ENCODE measurements at places on chromosomes 2 and 18.

GRCh38 chr2:9552219-9553178, 3.1 kb downstream of the ADAM17 start:
- no peak for DNase-seq

DNA sequence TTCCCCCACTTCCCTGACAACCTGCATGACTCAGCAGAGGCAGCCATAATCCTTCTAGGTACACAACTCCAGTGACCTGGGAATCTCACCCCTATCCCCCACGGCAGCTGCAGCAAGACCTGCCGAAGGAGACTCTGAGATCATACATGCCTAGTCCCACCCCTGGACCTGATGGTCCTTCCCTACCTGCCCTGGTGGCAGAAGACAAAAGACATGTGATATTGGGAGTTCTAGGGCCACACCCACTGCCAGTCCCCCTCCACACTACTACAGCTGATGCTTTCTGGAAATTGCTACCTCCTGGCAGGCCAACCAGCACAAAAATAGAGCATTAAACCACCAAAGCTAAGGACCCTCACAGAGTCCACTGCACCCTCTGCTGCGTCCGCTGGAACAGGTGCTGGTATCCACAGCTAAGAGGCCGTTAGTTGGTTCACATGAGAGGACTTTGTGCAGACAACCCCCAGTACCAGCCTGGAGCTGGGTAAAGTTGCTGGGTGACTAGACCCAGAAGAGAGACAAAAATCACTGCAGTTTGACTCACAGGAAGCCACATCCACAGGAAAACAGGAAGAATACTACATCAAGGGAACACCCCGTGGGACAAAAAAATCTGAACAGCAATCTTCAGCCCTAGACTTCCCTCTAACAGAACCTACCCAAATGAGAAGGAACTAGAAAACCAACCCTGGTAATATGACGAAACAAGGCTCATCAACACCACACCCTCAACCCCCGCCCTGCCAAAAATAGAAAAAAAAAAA, 12.5 kb downstream of the MARCO start:
- DNase-seq: no peak

GRCh38 chr2:157443795-157444640, at the start of gene CYTIP:
TSS of gene CYTIP (minus strand) at chr2:157444089. CDS start at chr2:157444020, 69 bp downstream.
- DNase-seq: peak; percentile 40

- DNase-seq: no peak
Measured at GRCh38 chr2:232485757-232486557, 1.7 kb downstream of the ECEL1 start.

DNA sequence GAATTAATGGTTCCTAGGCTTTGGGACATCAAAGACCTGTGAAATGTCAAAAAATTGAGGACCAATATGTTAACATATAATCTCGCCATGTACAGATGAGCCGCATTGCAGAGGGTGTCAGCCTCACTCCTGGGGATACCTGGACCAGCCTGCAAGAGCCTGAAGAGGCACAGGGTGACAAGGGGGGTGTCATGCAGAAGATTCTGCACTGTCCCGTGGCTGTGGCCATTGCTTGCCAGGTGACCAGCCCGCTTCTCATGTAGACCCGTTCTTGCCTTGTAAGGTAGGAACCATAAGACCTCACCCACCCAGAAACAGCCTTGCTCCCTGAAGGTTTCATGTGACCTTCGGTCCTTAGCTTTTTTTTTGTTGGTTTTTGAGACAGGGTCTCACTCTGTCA, 37.5 kb downstream of the TMEM37 start:
- DNase-seq: no peak

DNA sequence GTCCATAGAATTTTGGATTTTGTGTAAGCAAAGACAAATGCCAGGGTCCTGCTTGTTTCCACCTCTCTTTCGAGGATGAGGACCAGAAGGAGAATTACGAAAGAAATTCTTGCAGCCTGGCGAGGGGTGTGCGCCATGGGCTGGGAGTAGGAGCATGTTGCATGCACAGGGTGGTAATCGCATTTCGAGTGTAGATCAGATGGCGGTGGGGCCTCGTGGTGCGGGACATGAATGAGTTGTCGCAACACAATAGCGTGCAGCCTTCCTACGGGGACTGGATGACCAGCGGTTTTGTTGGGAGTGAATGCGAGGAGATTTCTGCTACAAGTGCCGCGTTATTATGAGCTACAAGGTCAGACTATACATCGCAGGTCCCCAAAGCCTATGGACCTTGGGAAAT, 4.2 kb upstream of the EN1 start:
- DNase-seq: no peak

DNA sequence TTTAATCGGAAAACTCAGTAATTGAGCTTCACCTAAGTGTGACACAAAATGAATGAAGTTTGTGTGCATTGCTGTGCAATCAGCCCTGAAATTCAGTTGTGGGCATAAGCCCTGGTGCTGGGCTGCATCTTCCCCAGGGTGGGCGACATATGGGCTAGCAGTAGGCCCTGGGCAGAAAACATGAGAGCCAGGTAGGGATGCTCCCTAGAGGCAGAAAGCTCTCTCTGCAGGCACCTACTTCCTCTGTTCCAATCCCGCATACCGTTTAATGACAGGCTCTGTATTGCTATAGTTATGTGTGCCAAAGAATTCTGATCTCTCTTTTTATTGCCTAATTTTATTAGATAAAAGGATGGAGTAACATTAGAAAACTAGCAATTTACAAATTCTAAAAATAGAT, 456.7 kb downstream of the NRXN1 start:
- DNase-seq: no peak

GRCh38 chr18:22368021-22368420, 49.7 kb downstream of the CTAGE1 start:
- DNase-seq: no peak

DNA sequence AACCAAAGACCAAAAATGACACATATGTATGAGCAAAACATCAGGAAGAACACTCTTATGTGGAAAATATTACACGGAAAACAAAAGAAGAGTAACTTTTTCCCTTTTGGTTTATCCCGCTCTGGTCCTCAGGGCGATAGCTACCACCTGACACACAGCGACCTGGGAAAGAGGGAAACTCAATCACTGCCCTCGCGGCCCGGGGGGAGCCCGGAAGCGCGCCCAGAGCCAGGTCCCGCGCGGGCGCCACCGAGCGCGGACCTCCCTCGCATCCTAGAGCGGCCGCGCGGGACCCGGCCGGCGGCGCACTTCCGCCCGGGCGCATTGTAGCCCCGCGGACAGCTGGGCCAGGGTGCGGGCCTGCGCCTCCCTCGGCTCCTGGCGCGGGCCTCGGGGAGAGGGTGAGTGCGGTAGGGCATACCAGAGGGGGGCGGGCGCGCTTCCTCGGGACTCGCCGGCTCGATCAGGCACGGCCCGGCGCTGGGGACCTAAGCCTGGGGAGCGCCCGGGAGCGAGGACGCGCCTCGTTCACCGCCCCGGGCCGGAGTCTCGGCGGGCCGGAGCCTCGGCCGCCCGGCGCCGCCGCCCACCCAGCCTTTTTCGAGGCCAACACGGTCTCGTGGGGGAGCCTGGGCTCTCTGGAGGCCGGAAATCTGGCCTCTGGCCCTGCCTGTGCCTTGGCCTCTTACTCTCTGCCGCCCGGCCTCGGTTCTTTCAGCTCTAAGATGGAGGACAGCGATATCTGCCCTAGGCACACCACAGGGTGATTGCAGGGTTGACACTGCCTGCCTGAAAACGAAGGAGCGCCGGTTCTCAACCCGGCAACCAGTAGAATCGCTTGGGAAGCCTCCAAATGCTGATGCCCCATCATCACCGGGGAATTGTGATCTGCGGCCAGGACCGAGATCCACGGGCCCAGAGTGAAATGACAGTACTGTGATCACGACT, at the start of gene ELAC1:
Gene ELAC1 (plus strand): TSS at position 327 of the 948 bp plus-strand sequence. CDS start 6,365 bp downstream, outside the sequence.
- DNase-seq: peak; percentile 41

- DNase-seq: no peak
Measured at GRCh38 chr2:72425996-72426395, 278.3 kb upstream of the CYP26B1 start.

DNA sequence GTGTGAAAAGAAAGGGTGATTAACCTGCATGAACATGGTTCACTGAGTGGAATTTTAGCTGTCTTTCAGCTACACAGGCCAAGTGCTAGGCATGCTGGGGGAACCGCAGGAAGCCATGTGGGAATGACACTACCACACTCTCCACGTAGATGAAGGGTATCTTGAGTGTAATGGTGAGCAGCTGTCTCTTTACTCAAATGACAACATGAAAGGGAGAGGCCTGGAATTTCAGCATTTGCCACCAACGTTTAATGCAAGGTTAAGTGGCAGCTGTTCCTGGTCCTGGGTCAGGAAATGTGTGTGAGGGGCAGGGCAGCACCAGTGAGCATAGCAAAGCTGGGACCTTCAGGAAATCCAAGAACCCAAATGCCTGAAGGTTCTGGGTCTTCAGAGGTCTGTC, 588.4 kb downstream of the SLC4A3 start:
- DNase-seq: no peak

- no peak for DNase-seq
Measured at GRCh38 chr2:119599384-119599783, 55.1 kb downstream of the CFAP221 start.

- no peak for DNase-seq
Measured at GRCh38 chr2:100954044-100954420, 48.1 kb upstream of the RPL31 start.

GRCh38 chr2:214876815-214877214, 67.3 kb upstream of the BARD1 start:
- DNase-seq: no peak

DNA sequence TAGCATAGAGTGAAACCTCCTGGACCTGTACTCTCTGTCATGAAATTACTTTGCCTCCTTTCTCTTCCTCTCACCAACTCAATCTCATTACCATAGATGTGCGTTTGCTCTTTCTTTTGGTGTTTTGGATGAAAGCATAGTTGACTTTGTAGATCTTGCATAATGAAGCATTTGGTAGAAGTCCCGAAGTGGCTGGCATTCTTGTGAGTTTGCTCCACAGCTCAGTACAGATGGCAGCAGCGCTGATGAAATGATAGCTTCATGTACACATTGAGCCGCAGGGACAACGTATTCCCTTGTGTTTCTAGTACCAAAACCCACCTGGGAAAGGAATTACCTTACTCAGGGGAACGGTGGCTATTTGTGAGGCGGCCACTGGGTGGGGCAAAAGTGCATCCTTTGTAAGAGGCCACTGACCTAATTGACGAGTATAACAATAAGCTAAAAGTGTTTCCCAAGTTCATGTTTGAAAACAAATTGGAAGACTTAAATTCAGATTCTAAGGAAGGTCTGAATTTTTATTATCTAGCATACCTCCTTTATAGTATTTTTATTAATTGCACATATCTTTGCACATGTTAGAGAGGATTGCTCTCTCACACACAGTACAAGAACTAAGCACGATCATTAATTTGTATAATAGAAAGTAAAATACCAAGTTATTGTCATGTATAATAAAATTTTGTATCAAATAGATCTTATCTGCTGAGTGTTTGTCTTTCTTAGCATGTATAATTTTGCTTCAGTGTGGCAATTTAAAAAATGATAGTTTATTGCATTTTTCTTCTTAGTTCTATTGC, 25.4 kb upstream of the CDH7 start:
- DNase-seq: no peak

DNA sequence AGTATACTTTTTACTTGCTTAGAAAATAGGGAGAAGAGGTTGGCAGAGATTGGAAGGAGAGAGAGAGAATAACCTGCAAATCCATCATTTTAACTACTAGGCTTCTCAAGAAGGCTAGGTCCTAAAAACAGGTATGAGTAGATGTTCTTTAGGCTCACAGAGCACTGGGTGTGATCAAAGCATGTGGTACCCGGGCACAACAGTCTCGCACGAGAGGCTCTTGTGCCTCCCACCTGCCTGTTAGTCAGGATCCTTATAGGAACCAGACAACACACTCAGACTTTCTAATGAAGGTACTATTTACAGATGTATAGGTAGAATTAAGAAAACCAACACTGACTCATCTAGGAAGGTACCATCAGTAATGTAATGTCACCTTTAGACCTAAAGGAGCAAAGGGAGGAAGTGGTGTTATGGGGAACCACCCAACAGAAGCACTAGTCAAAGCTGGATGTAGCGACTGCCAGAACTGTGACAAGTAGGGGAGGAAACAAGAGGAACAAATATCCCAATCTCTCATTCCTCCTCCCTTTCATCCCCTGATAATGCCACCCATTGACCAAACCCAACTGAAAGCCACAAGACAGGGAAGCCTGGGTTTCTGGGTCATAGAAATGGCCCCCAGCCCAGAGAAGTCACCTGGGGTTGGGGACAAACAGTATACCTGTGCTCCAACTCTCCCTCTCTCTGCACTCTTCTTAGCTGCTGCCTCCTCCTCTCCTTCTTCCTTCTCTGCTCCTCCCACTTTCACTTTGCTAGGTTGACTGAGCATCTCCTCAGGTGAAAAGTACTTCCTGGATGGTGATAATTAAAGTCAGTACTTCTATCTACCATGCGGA, 16.0 kb upstream of the MARCHF4 start:
- no peak for DNase-seq

- no peak for DNase-seq
Measured at GRCh38 chr2:11234309-11234708, 79.0 kb downstream of the SLC66A3 start.

DNA sequence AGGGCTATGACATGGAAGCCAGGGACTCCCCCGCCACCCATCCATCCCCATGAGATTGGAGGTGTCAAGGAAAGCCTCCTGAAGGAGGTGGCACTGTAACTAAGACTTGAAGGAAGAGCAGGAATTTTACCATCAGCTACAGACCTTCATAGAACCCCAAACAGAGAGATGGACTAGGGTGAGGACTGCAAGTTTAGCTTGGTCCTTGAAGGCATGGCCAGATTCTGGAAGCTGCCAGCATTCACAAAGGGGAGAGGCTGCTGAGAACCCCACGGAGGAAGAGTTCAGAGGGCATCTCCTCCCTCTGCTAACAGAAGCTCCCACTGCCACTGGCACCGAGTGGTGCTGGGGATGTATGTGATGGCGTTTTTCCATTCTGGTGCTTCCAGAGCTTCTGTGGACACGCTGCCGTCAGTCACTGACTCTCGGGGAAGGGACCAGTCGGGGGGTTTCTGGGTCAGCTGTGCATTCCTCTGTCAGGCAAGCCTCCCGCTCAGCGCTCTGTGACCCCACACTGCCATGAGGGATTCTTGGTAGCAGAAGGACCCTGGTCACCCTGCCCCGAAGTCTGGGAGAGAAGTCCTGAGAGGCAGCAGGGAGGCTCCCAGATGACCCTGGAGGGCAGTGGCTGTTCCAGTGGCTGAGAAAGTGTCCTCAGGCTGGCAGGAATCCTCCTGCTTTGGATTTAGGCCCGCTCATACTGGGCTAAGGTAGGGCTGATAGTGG, 18.1 kb downstream of the TMEM185B start:
- DNase-seq: no peak

GRCh38 chr2:109527079-109527478, 86.7 kb downstream of the SEPTIN10 start:
- no peak for DNase-seq

DNA sequence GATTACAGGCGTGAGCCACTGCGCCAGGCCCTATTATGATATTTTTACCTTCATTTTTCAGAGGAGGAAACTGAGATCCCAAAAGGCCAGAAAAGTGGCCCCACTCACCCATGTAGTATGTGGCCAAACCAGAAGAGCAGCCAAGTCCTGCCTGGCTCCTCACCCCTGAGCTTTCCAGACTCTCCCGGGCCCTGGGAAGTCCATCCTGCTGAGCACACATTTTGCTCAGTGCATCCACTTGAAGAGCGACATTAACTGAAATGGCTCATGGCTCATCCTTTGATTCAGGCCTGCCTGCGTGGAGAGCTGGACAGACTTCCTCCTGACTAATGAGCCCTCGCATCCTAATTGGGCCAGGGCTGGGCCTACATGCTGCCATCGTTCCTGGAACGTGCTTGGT, 9.5 kb upstream of the NGEF start:
- no peak for DNase-seq

- no peak for DNase-seq
Measured at GRCh38 chr2:107576991-107577390, 249.7 kb upstream of the RGPD4 start.

All from effector memory CD4-positive, alpha-beta T cell (primary cell).